ENCODE measurements at places on chromosomes 6 and 20.
A peak's percentile ranks its signal among the peaks of the same experiment; 100 is the strongest.

DNA sequence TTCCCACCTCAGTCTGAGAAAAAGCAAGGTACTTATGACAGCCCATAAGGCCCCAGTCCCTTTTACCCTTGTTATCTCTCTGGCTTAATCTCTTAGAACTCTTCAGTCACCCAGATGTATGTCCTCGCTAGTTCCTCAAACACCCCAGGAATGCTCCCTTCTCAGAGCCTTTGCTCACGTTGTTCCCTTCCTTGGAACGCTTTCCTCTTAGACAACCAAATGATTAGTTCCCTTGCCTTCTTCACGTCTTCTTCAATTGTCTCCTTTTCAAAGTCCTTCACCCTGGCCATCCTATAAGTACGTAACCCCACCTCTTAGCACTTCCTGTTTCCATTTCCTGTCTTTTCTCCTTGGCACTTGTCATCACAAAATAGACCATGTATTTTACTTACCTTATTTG, 1.1 kb upstream of the APOBEC2 start:
- no peak for DNase-seq

DNA sequence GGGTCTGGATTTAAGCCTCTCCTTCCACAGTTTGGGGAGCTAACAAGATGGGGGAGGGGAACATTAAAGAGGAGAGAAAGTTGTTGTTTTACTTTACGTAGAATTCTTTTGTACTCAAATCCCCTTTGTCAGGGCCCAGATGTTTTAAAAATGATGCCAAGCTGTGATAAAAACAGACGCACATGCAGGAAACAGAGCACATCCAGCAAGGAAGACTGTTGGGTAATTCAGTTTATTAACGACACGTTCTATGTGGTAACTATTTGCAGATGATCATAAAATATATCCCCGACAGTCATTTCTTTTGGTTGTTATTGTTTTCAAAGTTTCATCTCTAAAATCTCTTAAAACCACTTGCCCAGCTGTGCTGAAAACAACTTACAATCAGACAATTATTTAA, 307.0 kb upstream of the PRDM1 start:
- no peak for DNase-seq

DNA sequence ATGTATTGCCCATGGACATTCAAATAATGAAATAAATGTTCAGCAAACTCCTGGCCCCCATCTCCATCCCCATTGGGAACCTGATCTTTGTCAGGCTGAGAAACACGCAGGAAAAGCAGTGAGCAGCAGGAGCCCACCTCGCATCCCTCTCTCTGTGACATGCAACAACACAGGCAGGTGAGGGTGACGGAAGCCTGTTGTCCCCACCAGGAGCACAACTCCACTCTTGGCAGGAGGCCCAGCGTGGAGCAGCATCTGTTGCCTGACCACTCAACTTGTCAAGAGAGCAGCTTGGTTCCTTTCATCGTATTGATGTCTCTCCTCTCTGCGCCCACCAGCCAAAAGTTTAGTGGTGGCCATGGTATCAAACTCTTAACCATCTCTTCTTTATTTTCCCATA, 586.9 kb upstream of the ARID1B start:
- DNase-seq, result no peak

DNA sequence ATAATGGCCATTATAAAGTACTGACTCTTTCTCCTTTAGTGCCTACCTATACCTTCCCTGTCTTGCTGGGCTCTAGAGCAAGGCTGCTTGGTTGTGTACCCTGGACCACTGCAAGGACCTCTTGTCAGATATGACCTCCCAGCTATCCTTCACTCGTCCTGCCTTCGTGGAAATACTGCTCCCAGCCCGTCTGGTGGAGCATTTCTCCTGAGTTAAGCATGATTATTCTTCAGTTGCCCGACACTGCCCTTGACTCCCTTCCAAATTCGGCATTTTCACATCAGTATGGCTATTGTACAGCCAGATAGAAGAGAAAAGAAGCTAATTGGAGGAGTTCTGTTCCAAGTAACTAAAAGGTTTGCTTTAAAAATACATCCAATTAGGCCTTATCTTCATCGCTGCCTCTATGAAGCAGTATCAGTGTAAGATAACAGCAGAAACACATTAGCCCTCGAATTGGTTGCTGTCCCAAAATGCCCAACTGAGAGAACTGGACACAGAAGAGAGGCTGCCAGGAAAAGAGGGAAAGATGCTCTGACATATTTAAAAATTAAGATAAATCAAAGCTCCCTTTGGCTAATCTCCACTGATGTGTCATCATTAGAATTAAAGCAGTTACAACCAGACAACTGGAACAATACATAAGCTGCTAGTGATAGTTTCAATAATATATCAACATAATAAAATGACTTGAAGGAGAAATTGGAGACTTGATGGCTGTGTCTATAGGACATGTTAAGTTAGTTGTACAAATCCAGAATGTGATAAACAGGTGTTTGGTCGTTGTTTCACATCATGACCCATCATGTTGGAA, 54.4 kb downstream of the OPRM1 start:
- no peak for DNase-seq

- peak; percentile 9 for DNase-seq
Observed at GRCh38 chr20:64083378-64083803, 807 bp downstream of the LKAAEAR1 start.

DNA sequence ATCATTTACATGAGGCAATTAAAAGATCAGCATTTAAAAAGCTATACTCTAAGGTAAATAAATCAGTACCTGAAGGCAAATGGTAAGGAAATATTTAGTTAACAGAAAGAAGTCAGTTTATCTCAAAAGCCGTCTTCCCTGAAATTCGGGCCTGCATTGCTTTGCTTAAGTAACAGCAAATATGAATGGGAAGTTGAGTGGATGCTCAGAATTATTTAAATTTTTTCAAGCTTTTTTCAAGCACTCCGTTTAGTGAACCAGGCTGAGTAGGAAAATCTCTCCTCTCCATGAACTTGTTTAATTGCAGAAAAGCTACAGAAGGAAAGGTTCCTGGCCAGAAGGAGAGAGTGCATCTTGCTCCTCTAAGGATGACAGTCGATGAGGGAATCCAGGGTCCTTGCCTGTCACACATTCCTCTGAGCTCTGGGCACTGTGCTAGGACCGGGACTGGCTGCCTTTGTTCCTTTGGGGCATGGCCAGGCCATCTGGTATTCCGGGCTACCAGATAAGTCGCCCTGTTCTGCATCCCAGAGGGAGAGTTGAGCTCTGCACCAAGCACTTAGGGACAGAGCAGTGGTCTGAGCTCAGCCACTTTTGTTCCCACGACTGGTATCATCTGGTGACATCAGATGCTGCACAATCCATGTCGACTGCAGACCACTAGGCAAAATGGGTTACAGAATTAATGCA, 77.6 kb downstream of the RIN2 start:
- DNase-seq, result no peak

GRCh38 chr20:63500902-63501817, 2.3 kb upstream of the EEF1A2 start:
- DNase-seq, result no peak
